ENCODE measurements at places on chromosomes 11 and 22.
A peak's percentile ranks its signal among the peaks of the same experiment; 100 is the strongest.

DNA sequence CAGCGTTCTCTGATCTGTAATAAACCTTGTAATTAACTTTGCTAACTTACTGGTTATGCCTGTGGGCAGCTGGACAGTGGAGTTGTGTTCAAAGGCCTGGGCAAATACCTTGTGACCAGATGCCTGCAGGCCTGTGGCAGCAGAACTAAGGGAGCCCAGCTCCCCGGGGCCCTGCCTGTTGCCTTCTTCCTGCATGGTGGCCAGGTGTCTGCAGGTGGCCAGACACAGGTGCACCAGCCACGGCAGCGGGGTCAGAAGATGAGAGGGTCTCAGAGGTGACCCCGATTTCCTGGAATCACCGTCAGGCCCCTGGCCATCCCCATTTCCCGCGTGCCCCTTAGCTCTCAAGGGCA, 127.2 kb downstream of the OSBP2 start:
- DNase-seq, result peak; percentile 7

DNA sequence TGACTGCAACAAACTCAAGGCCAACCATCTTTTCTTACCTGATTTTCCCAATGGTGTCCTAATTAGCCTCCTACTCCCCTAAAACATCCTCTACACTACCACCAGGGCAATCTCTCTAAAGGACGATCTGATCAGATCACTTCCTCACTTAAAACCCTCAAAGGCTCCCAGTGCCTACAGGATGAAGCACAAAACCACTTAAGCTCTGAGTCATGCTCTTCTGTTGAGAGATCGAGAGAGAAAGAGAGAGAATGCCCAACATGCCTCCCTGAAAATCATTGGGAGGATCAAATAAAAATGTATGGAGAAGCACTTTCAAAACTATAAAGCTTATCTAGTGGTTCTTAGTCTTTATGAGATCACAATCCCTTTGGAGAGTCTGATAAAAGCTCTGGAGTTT, 171.1 kb downstream of the CADM1 start:
- peak; percentile 56 for DNase-seq

- no peak for DNase-seq
Measured at GRCh38 chr11:134252346-134253187, 585 bp downstream of the THYN1 start.

DNA sequence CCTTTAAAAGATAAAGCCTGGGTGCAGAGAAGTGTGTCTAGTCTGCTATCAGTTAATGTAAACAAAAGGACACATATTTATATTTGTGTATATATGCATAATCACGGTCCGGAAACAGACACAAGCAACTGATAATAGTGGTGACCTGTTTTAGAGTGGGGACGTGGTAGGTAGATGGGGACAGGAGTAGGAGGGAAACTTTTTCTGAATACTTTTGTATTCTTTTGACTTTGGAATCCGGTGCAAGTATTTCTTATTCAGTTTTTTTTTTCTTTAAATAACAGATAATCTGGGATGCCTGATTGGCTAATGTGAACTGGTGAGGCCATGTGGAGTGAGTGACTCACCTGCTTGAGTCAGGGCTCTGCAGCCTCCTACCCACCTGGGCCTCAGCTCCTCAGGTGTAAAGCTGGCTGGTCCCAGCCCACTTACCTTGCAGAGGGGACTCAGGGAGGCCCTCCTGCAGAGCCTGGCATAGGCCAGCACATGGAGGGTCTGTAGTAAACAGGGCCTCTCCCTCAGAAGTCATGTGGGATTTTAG, 15.3 kb downstream of the MICAL2 start:
- DNase-seq, result no peak

DNA sequence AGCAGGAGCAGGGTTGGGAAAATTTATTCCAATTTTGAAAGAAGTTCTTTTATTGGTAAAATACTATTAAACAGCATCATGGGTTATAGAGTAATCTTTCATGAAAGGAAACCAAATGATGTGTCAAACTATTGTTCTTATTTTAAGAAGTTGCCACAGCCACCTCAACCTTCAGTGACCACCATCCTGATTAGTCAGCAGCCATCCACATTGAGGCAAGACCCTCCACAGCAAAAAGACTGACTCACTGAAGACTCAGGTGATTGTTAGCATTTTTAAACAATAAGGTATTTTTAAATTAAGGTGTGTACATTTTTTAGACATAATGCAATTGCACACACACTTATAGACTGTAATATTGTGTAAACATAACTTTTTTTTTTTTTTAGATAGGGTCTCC, 3.7 kb upstream of the HEPHL1 start:
- no peak for DNase-seq

- DNase-seq, result no peak
Measured at GRCh38 chr22:25747245-25747944, 5.4 kb downstream of the MYO18B start.

GRCh38 chr11:64624883-64625481, 34.0 kb downstream of the SLC22A12 start:
- no peak for DNase-seq

GRCh38 chr11:26688701-26689100, 33.2 kb downstream of the SLC5A12 start:
- DNase-seq, result no peak

GRCh38 chr11:47857892-47858543, 9.9 kb upstream of the NUP160 start:
- DNase-seq, result no peak

DNA sequence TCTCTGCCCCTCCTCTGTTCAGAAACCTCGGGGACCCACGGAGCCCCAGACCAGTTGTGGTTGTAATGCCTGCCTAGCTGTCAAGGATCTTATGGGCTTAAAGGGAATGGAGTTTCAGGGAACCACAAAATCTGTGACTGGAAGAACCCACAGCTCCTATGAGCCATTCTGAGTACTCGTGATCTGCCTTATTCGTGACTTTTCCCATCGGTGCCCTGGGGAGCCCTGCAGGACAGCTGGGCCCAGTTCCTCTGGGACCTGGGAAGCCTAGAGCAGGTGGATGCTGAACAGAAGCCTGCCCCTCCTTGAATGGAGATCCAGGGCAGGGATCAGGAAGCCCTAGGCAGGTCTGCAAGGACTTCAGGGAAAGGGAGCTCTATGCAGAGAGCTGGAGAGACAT, 42.1 kb upstream of the TTC12 start:
- no peak for DNase-seq

DNA sequence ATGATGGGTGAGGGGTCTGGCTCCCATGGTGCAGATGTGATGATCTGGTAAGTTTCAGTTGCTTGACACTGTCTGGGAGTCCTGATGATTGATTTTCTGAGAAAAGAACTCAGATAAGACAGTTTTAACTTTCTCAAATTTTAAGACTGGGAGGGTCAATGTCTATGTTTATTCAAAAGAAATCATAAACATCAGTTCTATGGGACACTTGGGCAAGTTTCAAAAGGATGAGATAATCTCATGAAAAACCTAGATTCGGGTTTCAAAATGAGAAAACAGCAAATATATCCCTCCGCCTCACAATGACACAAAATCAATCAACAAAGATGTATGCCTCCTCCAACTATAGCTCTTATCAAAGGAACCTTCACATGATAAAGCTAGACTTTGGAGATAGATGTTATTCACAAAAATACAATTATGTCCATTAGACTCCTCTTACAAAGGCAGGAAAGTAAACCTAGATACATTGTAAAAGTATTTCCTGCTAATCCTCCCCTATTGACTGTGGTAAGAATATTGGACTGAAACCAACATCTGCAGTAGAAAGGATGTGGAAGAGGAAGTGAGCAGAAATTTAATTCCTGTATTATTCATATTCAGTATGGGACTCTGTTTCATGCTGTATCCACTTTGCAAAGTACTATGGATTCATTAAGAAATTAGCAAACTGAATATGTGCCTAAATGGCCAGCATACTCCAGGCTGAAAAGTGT, 21.6 kb downstream of the SVIP start:
- DNase-seq, result no peak

DNA sequence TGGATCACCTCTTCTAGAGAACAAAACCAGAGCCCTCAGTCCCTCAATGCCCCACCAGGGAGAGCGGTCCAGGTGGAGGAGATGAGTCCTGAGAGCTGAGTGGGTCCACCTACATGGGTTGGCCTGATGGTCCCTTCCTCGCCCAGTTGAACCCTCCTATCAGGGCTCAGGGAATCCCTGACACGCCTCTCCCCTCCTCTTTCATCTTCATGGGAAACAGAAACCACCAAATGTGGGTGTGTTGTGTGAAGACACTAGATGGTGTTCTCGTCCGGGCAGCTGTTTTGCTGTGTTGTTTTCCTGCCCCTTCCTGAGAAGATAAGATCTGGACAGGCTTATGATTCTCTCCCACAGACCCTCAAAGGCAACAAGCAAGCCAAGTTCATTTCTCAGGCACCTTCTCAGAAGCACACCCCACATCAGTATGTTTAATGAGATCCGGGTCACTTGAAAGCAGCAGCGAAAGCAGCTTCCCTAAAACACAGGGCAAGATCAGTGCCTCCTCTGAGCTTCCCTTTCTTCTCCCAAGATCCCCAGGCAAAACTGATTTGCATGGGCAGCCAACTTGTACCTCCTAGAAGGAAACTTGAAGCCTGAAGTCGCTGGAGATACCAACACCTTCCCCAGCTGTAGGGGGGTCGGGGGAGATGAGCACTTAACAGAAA, 35.3 kb upstream of the POU2AF1 start:
- no peak for DNase-seq

- DNase-seq, result no peak
Measured at GRCh38 chr11:102653744-102654291, 28.7 kb upstream of the MMP20 start.

- no peak for DNase-seq
Measured at GRCh38 chr11:28146123-28146751, 38.0 kb downstream of the METTL15 start.
